ENCODE measurements at places on chromosomes 12 and 14.

GRCh38 chr14:67533754-67534085, 630 bp downstream of the PLEKHH1 start:
- DNase-seq, result no peak

- peak; percentile 82 for DNase-seq
These were observed 212.2 kb downstream of the ZFP36L1 start for GRCh38 chr14:68580671-68581070.

- no peak for DNase-seq
These were observed 115.1 kb downstream of the BEGAIN start for GRCh38 chr14:100472094-100472455.

- DNase-seq, result no peak
These were observed 7.4 kb upstream of the SLC25A29 start for GRCh38 chr14:100313464-100314230.

DNA sequence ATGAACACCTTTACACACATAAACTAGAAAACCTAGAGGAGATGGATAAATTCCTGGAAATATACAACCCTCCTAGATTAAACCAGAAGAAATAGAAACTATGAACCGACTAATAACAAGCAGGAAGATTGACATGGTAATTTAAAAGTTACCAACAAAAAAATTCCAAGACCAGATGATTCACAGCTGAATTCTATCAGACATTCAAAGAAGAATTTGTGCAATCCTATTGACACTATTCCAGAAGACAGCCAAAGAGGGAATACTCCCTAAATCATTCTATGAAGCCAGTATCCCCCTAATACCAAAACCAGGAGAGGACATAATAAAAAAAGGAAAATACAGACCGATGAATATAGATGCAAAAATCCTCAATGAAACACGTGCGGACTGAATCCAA, 102.6 kb upstream of the KRR1 start:
- no peak for DNase-seq

DNA sequence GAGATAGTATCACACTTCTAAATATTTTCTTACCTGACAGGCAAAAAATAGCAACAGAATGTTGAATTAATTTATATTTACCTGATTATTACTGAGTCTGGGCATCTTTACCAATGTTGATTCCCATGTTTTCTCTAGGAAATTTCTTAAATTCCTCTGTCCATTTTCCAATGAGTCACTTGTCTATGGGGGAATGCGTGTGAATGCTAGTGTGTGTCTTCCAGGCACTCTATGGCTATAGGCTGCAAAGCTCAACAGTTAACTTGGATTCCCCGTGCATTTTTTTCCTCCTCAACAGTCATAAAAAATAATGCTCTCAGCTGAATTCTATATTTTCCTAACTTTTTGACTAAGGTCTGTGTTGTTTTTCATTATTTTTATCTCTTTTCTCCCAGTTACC, 1385.8 kb upstream of the FLRT2 start:
- no peak for DNase-seq

- DNase-seq, result no peak
These were observed 33.3 kb downstream of the APAF1 start for GRCh38 chr12:98678236-98678945.

DNA sequence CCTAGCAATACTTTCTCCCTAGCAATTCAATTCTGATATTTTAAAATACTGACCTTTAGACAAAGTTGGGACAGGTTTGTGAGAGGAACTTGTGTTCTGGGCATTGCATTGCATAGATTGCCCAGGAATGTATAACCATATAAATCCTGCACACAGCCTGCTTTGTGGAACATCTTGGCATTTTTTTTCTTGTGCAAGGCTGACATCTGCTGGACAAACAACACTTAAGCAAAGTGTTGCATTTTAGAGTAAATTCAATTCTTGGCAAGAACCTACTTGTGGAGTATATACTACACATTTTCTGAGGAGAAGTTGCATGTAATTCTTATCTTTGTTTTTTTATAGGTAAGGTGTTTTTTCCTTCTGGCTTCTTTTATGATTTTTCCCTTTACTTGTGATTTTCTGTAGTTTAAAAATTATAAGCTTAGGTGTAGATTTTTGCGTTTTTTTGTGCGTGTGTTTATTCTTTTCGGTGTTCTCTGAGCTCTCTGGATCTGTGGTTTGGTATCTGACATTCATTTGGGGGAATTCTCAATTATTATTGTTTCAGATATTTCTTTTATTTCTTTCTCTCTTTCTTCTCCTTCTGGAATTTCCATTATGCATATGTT, 26.4 kb downstream of the TESPA1 start:
- peak; percentile 67 for DNase-seq

DNA sequence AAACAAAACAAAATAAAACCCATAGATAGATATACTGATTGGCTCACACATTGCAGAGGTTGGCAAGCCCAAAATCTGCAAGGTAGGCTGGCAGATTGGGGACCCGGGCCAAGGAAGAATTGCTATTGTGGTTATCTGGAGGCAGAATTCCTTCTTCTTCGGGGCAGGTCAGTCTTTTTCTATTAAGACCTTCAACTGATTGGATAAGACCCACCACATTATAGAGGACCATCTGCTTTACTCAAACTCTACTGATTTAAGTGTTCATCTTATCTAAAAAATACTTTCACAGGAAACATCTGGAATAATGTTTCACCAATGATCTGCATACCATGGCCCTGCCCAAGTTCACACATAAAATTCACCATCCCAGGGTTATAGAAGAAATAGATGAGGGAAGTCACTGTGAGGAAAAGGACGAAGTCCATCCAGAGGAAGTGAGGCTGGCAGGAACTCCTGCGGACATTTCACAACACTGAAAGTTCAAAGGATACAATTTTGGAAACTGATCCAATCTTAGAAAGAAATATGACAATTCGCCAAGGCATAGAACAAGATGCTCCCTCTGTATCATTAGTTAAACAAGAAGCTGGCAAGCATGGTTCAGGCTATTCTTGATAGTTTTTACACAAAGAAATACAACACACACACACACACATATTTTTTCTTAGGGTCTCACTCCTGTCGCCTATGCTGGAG, 127.6 kb upstream of the MED13L start:
- DNase-seq, result no peak

- DNase-seq, result peak; percentile 50
These were observed 139.3 kb downstream of the ADGRD1 start for GRCh38 chr12:131092901-131093603.

DNA sequence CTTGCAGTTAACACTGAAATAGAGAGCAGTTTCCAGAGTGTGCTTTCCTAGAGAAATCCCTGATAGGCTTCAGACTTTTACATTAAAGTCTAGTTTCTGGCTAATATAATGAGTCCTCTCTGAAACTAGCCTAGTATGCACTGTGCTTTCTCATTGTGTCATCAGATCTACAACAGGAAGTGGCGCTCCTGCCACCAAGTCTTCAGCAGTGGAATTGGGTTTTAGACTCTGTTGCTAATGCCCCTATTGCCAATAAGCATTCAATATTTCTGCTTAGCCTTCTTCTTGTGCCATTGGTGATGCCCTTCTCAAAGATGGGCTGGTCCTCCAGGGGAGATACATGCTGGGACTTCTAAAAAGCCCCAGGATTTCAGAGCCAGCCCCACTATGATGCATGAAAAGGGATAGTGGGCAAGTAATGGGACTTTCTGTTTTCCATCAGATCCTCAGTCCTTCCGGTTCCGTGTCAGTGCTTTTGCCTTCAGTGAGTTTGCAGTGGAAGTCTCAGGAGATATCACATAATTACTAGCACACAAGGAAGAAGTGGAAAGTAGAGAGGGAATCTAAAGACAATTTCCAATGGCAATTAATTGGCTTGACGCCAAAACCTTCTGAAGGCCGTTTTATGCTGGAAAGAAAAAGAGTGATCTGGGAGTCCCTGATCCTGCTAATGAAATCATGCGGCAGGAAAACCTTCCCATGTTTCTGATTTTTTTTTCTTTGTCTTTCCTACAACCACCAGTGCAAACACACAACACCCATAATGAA, 50.0 kb downstream of the SSPN start:
- DNase-seq, result no peak

GRCh38 chr14:96999654-97000155, 202.5 kb downstream of the VRK1 start:
- no peak for DNase-seq

- no peak for DNase-seq
These were observed 32.4 kb downstream of the PLXNC1 start for GRCh38 chr12:94180558-94181296.

- DNase-seq, result no peak
These were observed 80.4 kb upstream of the SINHCAF start for GRCh38 chr12:31406345-31406744.

DNA sequence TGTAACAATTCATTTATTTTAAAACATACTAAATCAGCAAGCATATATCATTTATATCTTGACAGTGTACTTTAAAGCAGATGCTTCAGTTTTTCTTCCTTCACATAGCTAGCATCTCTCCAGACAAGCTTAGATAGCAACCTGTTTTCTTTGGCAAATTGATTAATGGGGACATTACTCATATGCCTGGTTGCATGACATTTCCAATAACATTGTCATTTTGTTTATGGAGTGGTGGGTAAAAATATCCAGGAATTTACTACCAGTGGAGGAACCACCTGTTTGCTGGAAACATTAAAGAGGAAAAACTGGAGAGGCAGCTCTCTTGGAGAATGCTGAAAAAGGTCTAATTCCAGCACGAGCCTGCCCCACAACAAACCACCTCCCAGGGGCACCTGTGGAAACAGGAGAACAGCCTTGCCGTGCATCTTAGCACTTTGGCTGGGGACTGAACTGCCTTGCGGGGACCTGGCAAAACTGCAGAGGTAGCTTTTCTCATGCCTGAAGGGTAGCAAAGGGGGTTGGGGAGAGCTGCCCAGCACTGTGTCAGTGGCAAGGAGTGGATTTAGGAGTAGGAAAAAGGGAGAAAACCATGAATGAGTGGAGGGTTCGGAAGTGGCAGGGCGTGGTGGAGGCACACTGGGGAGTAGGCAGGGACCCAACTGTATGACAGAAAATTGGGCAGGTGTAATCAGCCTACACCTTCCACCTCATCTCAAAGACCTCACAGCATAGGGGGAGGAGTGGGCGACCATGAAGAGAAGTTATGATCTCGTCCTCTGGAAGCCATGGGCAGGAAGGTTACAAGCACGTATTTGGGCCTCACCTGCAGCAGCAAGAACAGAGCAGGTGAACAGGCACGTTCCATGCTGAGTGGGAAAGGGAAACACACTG, 11.7 kb upstream of the CREBL2 start:
- DNase-seq, result no peak

DNA sequence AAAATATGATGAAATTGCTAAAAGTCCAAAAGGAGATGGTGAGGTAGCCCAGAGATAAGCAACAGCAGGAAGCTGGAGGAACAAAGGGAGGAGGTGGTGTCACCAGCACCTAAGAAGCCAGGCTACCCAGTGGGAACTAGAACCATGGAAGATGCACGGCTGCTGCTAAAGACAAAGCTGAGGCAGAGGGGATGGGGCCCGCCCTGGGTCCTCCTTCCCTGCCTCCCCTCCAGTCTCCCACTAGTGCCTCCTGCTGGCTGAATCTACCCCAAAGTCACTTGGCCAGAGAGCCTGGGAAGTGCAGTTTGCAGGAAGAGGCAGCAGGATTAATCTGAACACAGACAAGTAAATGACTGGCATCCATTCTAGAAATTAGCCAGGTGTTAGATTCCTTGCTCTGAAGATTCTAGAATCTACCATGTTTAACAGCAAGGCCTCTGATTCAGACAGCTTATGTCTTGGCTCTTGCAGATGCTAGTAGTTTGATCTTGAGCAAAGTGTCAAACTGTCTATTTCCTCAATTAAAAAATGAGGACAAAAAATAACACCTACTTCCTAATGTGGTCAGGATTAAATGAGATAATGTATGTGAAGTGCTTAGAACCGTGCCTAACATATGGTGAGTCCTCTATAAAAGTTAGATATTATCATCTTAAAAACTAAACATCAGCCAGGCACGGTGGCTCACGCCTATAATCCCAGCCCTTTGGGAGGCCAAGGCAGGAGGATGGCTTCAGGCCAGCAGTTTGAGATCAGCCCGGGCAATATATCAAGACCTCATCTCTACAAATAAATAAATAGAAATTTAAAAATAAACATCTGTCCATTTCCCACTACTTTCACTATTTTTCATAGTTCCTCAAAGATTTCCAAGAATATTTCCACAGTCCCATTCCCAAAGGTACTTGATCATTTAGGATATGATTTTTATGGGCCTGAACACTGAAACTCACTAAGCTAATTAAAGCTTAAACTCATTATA, 5.8 kb upstream of the LRP10 start:
- no peak for DNase-seq

DNA sequence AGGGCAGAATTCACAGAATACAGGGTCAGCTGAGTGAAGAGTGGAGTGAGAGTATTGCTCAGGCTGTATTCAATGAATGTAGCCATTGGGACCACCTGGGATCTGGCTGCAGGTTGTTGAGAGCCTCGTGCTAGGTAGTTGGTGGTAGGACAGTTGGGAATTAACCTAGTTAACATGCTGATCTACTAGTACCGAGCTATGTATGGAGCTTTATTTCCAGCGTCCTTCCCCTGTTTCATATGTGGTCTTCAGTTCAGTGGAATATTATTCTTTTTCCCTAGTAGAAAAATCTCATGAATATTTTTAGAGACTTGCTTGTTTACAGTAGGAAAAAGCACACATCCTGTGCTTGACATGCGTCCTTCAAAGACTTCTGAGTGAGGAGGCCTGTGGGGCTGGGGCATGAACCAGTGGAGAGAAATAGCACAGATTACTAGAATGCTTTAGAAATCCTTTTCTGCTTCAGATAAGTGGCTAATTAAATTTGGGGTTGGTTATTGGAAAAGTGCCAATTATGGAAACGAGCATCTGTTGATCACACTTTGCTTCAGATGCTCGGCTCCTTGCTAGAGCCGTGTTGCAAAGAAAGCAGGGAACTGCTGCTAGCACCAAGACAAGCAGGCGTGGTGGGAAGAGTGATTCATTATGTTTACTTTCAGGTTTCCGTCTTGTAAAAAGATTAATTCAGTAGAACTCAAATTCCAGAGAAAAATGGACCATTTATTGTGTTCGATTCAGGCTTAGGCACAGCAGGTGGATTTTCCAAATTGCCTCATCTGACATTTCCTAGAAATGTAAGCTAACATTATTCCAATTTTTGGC, 53.6 kb downstream of the ARF6 start:
- no peak for DNase-seq

DNA sequence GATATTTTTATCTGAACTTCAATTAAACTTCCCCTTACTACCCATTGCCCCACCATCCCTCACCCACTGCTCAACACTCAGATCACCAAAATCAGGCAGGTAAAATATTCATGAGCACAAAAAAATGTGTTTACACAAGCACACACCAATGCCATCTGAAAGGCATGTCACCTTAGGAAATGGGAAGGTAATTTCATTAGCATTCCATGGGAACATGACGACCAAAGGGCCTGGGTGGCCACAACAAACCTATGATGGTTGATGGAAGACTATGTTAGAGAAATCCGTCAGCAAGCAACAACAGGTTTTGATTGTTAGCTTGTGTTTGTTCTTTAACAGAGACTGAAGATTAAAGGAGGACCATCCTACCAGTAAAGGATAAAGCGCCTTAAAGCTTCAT, 97.6 kb downstream of the BCAT1 start:
- DNase-seq, result no peak

DNA sequence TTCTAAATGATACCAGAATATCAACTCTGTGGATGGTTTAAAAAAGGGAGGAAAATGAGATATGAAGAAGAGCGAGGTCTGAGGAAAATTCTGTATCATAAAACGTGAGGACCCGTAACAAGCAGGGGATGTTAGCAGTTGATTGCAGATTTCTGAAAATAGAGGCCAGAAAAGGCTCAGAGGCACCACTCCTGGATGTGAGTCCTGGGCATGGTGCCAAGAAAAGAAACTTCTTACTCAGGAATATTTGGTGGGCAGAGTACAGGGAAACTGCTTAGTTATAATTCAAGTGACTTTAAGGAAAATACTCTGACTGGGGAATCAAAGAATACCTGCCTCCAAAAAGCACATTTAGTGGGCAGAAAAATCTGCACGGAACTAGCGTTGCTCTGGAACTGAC, 85.5 kb downstream of the PRICKLE1 start:
- peak; percentile 39 for DNase-seq
